ENCODE measurements at places on chromosomes 5 and 9.

- no peak overlapping the region for H3K4me3 ChIP-seq
- no peak for DNase-seq
- H3K36me3 ChIP-seq = peaks cover 25% of the 10 kb centered on the region
- H3K4me1 ChIP-seq = no peaks in the 10 kb centered on the region
- no peak overlapping the region for H3K27ac ChIP-seq
- no peaks in the 10 kb centered on the region for H3K27me3 ChIP-seq
Observed at GRCh38 chr5:17275289-17276158, 58.1 kb downstream of the BASP1 start.

GRCh38 chr5:149210968-149211490 lies 60.6 kb upstream of the AFAP1L1 start:
- DNase-seq = peak; percentile 32
- H3K4me1 ChIP-seq = peaks cover 51% of the 10 kb centered on the region
- H3K36me3 ChIP-seq = no peaks in the 10 kb centered on the region
- H3K4me3 ChIP-seq = no peak overlapping the region

DNA sequence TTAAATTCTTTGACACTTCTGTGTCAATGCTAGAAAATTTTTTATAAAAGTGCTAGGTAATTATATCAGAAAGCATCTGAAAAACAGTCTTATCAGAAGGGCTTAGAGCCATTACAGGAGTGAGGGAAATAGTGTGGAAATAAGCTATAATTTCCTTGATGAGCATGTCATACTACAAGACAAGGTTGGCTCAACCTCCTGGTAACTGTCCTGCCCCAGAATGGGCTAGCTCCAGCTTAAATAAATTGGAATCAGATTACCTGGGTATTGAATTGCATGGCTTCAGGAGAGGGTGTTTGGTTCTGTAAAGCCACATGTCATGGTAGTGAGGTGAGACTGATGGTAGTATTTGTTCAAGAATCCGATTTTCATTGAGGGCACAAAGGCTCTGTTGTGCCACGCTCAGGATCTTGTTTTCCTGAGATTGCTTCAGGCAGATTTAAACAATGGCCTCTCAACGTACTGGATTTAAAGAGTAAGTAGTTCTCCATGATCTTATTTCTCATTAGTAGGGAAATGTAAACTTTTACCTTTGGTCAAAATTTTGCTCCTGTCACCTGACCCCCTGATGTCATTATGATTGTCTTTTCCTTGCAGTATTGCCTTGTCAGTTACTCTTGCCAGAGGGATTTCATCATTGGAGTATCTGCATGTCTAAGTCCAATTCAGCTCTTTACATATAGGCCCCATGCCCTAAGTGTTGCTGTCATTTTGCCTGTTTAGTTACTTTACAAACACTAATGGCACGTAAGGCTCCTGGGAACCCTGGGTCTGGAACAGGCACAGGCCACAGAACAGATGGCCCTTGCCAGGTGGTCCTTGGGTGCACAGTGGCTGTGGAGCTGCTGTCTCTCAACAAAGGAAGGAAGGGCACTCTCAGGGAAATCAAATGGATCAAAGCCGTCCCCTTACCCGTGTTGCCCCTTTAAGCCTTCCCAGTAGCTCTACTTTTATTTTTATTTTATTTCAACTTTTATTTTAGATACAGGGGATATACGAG lies 21.3 kb downstream of the TRIO start:
- H3K4me3 ChIP-seq = no peak overlapping the region
- H3K27ac ChIP-seq = peak overlapping the region; percentile 90
- no peak for DNase-seq
- peaks cover 7% of the 10 kb centered on the region for H3K36me3 ChIP-seq
- peaks cover 69% of the 10 kb centered on the region for H3K4me1 ChIP-seq
- H3K27me3 ChIP-seq = no peaks in the 10 kb centered on the region

DNA sequence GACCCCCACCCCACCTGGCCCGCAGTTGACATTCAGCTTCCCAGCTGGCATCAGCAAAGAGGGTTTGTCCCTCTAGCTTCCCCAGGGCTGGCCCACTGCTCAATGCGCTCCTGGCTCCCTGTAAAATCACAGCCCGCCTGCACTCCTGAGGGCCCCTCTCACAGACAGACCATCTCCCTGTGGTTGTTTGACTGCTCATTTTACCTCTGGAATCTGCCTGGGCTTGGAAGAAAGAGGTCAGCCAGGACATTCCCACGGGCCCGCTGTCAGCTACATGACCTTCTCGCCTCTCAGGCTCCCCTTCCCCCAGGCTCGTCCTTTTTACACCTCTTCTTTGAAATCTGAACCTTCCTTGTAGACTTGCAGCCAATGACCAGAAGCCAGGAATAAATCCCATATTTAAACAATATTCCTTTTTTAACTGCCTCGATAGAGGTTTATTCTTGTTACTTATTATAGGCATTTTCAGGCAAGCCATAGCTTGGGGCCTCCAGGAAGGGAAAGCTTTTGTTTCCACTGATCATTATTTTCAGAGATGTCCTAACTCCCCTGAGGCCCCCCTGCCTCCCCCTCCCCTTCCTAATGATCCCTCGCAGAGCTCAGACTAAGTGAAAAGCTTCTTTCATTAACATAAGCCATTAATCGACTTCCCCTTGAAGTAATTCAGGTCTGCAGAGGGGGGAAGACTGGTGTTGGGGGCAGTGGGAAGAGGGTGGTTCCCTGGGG lies 76.3 kb upstream of the IQGAP2 start:
- H3K36me3 ChIP-seq = no peaks in the 10 kb centered on the region
- no peak overlapping the region for H3K27ac ChIP-seq
- H3K27me3 ChIP-seq = peaks cover 13% of the 10 kb centered on the region
- no peak for DNase-seq
- H3K4me3 ChIP-seq = no peak overlapping the region

- no peak overlapping the region for H3K4me3 ChIP-seq
- no peak overlapping the region for H3K27ac ChIP-seq
- no peaks in the 10 kb centered on the region for H3K36me3 ChIP-seq
- peaks cover 32% of the 10 kb centered on the region for H3K4me1 ChIP-seq
Observed at GRCh38 chr9:87199278-87199677, 252.0 kb upstream of the GAS1 start.

DNA sequence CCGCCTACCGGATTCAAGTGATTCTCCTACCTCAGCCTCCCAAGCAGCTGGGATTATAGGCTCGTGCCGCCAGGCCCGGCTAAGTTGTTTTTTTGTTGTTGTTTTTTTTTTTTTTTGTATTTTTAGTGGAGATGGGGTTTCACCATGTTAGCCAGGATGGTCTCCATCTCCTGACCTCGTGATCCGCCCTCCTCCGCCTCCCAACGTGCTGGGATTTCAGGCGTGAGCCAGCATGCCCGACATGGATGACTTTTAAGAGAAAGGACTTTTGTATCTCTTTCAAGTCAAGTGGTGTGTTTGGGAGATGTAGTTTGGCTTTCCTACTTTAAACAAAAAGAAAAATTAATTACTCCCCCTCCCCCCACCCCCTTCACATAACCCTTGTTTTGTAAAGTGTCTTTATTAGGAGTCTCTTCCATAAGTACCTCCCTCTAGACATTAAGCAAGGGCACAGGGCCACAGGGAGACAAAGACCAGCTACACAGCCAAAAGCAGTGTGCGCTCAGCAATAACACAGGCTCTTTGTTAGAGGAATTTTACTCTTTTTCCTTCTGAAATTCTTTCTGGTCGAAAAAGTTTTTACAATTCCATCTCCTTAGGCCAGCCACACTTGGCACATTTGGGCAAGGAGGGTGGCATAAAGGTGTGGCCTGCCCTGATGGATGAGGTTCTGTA lies 31.2 kb downstream of the JAKMIP2 start:
- no peak for DNase-seq
- H3K4me1 ChIP-seq = no peaks in the 10 kb centered on the region
- no peak overlapping the region for H3K4me3 ChIP-seq
- no peaks in the 10 kb centered on the region for H3K27me3 ChIP-seq
- no peaks in the 10 kb centered on the region for H3K36me3 ChIP-seq
- no peak overlapping the region for H3K27ac ChIP-seq
